ENCODE measurements at places on chromosomes 5 and 9.

GRCh38 chr9:72494051-72494450 lies 27.4 kb upstream of the TMC1 start:
- DNase-seq = no peak

DNA sequence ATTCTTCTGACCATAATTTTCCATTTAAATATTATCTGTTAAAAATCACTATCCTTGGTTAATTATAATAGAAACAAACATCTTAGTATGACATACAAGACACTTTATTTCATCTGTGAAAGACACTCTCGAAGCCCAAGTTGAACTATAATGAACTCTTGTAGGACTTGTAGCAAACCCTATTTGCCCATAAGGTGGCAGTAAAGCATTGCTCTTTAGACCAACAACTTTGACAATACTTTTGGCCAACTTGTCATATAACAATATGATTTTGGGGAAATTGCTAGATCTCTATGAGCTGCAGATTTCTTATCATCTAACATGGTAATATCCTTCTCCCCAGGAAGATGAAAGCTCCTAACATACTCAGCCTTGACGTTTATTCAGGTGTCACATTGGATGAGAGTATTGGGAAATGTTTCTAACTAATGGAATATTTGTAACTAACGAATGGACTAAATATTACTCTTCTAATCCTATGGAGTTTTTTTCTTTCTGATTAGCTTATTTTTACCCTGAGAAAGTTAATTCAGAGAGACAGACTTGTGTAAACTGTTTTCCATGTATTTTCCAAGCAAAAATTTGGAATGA lies 11.0 kb downstream of the SPINK14 start:
- no peak for DNase-seq

GRCh38 chr9:137491735-137492432 lies 32.8 kb upstream of the NSMF start:
- DNase-seq = no peak

DNA sequence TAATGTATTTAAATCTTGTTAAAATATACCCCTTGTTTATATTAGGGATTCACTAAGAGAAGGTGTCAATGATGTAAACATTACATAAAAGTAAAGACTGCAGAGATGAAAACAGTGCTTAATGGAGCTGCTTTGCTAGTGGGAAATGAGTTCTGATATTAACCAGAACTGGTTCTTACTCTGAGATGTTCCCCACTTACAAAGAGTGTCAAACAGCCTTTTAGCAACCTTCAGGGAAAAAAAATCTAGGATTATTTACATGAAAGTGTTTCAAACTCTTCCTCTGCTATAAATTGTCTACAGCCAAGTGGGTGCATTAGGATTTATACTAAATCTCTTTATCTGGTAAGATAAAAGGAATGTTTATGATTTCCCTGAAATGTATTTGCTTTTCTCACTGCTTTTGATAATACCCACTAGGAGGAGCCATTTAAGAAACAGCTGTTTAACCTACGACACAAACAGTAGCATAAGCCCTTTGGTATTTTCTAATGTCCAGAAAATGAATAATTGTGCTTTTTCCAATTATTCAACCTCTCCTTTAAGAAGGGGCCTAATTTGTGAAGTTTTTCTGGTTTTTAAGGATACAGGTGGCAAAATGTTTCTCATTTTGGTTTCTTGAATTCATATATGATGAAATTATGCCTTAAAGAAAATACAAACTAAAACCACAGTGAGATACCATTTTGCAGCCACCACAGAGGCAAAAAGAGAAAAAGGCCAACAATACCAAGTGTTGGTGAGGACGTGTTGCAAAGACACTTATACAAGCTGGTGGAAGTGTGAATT lies 186.3 kb downstream of the TLE4 start:
- no peak for DNase-seq

GRCh38 chr9:81999806-82000205 lies 11.2 kb downstream of the SPATA31D1 start:
- DNase-seq = no peak

- DNase-seq = no peak
Measured at GRCh38 chr9:130394320-130394719, 50.4 kb upstream of the ASS1 start.

DNA sequence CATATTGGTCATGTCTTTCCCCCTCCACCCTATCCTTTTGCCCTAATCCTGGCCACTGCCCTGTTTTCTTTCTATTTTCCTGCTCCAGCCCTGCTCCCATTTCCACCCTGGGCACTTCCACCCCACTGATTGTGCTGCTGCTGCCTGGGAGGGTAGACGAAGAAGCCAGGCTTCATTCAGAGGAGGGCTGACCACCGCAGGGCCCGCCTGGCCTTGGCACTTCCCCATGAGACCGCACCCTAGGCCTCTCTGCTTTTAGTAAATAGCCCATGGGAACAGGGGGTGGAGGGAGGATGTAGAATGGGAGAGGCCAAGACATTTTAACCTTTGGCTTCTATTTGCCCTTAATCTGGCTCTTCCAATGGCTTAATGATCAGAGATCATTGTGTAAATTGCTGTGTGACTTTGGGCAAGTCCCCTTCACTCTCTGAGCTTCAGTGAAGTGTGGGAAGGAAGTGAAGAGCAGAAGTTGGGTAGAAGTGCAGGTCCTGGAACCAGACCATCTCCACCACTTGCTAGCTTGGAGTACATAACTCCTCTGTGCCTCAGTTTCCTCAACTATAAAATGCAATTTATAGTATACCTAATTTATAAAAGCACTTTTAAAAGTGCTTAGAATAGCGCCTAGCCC lies 13.6 kb upstream of the GPX3 start:
- no peak for DNase-seq
